Activated CD4-positive, alpha-beta T cell treated with anti-CD3 and anti-CD28 coated beads, Interleukin-2, amount 10 ng/mL, durations not matched to agents 7 days and 5 days (primary cell): ENCODE measurements at places on chromosomes 3 and 15.
A peak's percentile ranks its signal among the peaks of the same experiment; 100 is the strongest.

DNA sequence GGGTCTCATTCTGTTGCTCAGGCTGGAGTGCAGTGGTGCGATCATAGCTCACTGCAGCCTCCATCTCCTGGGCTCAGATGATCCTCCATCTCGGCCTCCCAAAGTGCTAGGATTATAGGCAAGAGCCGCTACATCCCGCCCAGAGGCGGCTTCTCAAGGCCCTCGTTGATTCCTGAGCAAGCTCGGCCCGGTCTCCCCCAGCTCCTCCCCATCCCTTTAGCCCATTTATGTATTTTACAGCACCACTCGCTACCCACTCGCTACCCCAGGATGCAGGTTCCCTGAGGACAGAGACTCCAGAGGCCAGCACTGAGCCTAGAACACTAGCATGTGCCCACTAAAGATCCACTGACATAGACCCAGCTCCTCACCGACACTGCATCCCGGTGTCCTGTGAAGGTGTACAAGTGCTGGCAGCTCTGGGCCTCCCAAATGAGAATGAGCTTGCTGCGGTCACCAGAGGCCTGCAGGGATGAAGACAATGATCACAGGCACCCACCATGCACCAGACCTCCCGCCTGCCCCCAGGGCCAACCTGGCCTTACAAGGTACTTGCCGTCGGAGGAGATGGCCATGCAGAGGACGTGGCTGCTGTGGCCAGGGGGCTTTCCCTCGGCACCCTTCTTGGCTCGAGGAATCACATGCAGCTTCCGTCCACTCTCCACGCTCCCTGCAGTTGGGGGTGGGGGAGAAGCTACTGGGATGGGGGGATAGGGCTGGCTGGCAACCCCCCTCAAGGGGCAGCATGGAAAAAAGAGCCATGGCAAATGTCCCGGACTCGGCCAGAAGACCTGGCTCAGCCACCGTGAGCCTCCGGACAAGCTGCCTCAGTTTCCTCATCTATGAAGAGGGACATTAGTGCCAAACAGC lies 5.6 kb downstream of the RRP9 start:
- no peak for DNase-seq

- no peak for DNase-seq
Observed at GRCh38 chr3:170485294-170485693, 66.6 kb downstream of the CLDN11 start.

- no peak for DNase-seq
Observed at GRCh38 chr15:80265021-80265420, 13.0 kb upstream of the CTXND1 start.

DNA sequence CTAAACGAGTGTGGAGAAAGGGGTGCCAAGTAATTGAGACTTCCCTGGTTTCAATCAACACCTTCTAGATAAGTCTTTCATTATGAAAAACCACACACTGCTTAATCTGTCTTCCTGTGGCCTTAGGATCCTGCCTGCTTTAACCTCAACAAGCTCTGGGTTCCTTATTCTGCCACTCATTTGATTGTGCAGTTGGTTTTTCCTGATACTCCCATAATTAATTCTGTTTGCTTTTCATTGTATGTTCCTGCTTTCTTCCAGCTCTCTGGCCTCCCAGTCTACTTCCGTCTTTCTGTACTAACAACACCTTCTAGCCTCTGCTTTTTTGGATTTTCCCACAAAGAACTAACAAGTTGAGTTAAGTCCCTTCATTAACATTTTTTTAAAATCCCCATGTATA lies 20.2 kb upstream of the GCNT3 start:
- no peak for DNase-seq

- DNase-seq: no peak
Observed at GRCh38 chr3:130661140-130661891, 85.3 kb downstream of the PIK3R4 start.

DNA sequence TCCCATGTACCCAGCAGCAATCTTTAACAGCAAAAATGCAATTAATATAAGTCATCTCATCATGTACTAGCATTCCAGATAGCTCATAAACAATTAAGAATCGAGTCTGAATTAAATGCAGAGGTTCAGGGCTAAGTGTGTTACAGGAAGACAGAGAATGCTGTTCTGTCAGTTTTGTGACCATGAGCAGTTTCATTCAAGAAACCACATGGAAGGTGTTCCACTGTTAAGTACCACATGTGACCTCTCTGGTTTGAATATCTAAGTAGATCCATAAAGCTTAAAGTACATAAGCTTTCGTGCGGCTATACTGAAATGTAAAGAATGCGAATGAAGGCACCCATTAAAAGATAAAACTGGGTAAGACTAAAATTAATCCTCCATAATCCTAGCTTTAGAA lies 272.3 kb downstream of the IL5RA start:
- no peak for DNase-seq

DNA sequence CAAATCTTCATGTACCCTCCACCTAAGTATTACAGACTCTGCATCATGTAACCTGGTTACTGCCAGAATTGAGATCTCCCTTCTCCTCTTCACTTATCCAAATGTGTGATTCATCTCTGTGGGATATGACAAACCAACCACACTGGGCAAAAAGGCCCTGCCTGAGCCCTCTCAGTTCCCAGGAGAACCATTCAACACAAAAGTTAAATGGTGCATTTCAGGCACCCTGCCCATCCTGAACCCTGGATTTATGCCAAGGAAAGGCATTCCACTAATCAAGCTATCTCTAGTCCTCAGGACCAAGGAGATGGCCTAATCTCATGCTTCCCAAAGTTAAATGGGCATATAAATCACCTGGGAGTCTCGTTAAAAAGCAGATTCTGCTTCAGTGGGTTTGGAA lies 108.5 kb downstream of the TNIK start:
- DNase-seq: no peak

DNA sequence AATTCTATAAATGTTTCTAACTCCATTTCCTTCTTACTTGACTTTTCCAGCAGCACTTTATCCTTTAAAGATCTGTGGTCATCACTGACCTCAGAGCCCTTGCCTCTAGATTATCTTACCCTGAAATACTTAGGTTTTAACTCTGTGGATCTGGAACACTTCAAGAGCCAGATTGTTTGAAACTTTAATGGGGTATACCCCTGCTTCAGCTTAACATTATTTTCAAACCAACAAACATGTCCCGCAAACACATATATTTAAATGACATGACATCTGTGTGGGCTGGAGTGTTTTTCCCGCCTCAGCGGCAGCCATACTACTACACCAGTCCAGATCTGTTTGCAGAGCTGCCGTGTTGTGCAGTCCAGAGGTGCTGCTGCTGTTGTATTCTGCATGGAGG lies 252.0 kb upstream of the TPM1 start:
- no peak for DNase-seq

GRCh38 chr15:79213650-79214049 lies 68.9 kb upstream of the ANKRD34C start:
- no peak for DNase-seq

GRCh38 chr15:87941606-87942005 lies 314.9 kb downstream of the NTRK3 start:
- no peak for DNase-seq

GRCh38 chr15:96058103-96058851 lies 272.2 kb upstream of the NR2F2 start:
- no peak for DNase-seq

DNA sequence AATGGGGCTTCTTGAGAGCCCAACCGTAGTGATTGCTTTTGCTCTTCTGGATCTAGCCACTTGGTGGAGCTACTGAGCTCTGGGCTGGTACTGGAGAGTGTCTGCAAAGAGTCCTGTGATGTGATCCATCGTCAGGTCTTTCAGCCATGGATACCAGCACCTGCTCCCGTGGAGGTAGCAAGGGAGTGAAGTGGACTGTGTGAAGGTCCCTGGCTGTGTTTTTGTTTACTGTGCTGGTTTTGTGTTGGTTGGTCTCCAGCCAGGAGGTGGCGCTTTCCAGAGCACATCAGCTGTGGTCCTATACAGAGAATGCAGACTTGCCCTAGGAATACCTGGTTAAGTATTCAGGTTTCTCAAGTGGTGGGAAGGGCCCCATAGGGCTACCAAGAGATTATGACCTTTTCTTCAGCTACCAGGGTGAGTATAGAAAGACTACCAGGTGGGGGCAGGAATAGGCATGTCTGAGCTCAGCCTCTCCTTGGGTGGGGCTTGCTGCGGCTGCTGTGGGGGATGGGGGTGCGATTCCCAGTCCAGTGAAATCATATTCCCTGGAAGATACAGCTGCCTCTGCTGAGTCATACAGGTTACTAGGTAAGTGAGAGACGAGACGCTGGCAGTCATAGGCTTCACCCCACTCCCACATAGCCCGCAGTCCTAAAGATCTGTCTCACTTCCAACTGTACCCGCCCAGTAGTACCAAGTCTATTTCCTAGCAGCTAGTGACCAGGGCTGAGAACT lies 733.7 kb downstream of the ZNF385D start:
- no peak for DNase-seq

DNA sequence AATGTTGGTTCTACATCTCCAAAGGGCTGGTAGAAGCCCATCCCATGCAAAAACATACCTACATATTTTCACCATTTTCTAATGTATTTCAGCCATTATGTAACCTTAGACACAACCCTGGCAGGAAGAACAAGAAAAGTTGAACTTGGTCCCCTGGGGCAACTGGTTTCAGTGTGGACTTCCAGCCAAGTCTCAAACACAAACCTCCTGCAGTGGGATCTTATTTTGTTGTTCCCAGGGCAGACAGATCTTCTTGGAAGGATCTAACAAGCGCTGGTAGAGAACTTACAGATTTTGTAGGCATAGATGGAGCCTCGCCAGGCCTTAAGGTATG lies 96.3 kb downstream of the ADAMTS17 start:
- DNase-seq: no peak

DNA sequence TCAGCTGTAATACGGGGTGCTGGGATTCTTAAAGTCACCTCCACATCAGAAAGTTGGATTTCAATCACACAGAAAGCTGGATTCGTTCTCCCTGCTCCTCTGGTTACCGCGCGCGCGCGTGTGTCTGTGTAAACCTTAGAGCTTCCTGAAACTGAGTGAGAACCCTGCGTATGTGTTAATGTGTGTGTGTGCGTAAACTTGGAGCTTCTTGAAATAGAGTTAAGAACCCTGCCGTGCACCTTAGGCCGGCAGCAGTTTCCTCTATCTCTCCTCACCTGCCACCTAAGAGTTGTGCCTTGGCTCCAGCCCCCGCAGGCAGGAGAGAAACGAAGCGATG lies 531 bp downstream of the LZTFL1 start:
- DNase-seq: peak; percentile 28

DNA sequence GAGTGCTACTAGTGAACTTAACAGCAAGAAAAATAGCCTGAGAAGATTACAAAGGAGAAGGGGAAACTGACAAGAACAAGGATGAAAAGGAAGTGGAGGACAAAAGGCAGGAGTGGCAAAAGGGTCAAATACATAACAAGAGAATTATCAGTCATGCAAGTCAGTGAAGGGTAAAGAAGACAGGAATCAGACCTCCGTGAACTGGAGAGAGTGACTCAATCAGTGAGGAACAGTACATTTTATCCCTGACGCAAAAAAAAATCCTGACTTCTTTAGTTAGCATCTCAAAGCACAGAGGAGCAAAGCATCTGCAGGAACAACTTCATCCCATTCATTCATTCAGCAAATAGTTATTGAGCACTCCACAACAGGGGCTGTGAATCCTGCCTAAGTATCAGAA lies 97.8 kb downstream of the SST start:
- no peak for DNase-seq

DNA sequence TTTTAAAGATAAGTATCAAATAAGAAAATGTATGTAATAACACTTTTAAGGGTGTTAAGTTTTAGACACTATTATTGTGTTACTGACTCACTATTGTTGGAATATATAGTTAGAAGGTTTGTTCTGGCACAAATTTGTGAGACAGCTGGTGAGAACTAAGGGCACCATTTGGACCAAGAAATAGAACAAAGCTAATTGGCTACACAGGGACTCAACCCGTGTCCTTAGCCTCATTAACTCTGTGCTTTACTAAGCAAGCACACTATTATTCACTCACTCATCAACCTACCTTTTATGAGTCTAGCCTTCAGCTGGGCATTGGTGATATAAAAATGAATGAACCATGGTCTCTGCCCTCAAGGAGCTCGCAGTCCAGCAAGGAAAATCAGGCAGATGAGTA lies 4.1 kb upstream of the UNC13C start:
- no peak for DNase-seq

DNA sequence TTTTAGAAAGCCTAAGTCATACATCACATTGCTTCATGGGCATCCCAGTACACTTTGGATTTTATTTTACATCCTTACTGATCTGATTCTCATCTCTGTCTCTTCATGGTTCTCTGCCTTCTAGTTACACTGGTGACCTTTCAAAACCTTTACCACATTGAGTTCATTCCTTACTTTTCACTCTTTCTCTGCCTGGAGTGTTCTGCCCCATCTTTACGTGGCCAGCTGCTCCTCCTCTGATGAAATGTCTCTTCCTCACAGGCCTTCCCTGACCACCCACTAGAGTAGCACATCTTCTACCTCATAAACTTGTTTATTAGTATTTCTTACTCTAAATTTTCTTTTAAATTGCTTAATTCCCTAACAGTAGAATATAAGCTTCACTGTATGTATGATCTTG lies 17.7 kb downstream of the CTNNB1 start:
- DNase-seq: no peak

GRCh38 chr3:174767853-174768382 lies 91.2 kb upstream of the NAALADL2 start:
- no peak for DNase-seq

DNA sequence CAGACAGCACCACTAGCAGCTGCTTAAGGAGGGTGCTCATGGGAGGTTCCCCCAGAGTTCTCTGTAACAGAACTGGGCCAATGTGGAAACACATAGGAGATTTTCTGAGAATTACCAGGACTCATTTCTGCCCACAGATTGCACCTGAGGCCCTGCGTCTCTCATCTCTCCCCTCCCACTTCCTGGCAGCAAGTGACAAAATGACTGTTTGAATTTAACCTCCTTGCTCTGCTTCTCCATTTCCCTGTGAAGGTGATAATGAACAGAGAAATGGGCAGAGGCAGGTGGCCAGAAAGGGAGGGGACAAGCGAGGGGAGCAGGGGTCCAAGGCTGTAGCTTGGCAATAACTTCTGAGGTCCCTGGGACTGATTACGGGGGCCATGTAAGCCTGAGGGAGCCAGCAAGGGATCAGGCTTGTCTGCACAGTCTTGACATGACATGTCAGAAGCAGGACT lies 8.0 kb downstream of the EPHB1 start:
- peak; percentile 59 for DNase-seq

GRCh38 chr15:78676424-78677110 lies 35.6 kb upstream of the CHRNB4 start:
- DNase-seq: no peak
